Dermis blood vessel endothelial cell (primary cell): ENCODE measurements at places on chromosomes 6 and 20. TPM values are rescaled to one million over a fixed set of nuclear protein-coding genes. Genes with fewer than 3 reads are reported as not detected.
A peak's percentile ranks its signal among the peaks of the same experiment; 100 is the strongest.

RUNX2 gene
- under 0.01 and 0.05 TPM in 2 replicates for total RNA-seq

LZTS3 gene
- 6.1 and 8.2 TPM in 2 replicates for total RNA-seq

RIPOR3 gene
- 0.68 TPM in 1 of 2 replicates, not detected in the other for total RNA-seq

FLRT3 gene
- total RNA-seq: 0.51 and 1.3 TPM in 2 replicates

MCM9 gene
- 18.1 and 27.6 TPM in 2 replicates for total RNA-seq

RAB5IF gene
- 93.5 and 100 TPM in 2 replicates for total RNA-seq

AIF1 gene
- total RNA-seq: not detected in 2 replicates

SAMD5 gene
- total RNA-seq: 1.0 and 1.1 TPM in 2 replicates

APCDD1L gene
- total RNA-seq: 0.17 and 0.19 TPM in 2 replicates

- peak; percentile 73 for DNase-seq
Measured at GRCh38 chr6:27839626-27840475, 72.3 kb downstream of the OR2B2 start.

- DNase-seq: no peak
Measured at GRCh38 chr6:131642987-131643611, 6.0 kb downstream of the ENPP3 start.

- DNase-seq: no peak
Measured at GRCh38 chr20:8901237-8902025, 167.5 kb upstream of the PLCB4 start.

DNA sequence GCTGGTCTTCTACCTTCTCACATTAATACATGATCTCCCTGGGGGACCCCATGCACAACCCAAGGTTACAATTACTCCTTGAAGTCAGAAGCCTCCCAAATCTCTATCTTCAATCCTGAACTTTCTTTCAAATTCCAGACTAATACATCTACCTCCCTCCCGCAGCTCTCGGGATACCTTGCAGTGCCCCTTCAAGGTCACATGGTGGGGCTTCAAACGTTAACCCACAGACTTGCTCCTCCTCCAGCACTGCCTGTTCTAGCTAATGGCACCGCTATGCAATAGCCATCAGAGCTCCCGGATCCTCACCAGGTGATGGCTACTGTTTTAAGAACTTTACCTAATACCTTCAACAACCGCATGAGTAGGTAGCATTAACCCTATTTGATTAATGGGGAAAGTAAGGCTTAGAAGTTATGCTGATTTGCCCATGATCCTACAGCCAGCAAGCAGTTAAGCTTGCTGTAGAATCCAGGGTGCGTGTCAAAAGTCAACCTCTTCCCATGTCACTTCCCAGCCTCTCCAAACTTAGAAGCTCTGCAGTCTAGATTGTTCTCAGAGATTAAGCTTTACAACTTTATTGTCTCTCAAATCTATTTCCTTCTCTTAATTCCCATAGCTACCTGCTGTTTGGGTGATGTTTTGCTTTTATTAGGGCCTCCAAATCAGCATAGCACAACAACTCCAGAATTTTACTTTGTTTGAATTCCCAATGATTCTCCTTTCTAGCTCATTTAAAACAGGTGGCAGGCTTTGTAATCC, 44.7 kb downstream of the PLAGL1 start:
- DNase-seq: no peak

- DNase-seq: no peak
Measured at GRCh38 chr6:68710916-68711315, 75.8 kb downstream of the ADGRB3 start.

- DNase-seq: no peak
Measured at GRCh38 chr6:167748046-167748445, 78.7 kb upstream of the AFDN start.

DNA sequence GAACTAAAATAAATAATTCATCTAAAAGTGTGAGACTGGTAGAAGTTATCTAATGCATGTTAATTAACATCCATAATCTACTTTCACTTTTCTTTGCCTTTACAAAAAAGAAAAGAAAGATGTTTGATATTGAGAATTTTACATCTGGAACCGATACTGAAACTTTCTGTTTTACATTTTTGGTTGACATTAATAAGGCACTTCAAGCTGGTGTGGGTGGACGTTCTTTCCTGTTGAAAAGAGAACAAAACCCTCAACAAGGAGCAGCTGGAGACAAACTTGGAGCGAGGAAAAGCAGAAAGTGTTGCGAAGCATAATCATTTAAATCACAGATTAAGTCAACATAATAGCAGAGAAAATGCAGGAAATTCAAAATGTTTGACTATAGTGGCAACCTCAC, 575.2 kb upstream of the ADGRB3 start:
- no peak for DNase-seq

DNA sequence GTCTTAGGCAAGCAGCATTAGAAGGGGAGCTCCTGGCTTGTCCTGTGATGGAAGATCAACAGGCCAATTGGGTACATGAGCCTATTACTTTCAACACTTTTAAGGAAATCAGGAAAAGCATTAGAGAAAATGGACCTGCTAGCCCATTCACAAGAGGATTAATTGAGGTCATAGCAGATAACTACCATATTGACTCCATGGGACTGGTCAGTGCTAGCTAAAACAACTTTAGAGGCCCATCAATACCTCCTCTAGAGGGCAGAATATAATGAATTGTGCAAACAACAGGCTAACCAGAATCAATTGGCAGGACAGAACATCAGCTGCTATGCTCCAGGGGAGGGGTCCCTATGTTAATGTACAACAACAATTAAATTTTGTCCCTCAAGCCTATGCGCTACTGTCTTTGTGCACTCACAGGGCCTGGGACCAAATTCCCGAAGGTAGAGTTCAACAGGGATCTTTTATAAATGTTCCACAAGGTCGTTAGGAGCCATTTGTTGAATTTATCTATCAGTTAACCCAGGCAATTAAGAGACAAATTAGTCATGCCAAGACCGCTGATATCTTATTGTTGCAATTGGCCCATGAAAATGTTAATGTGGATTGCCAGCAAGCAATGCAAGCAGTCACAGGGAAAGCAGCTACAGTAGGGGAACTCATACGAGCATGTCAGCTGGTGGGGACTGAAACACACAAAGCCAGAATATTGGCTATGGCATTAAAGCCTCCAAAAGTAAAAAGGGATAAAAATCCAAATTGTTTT, 106.6 kb upstream of the BTN3A2 start:
- peak; percentile 38 for DNase-seq

DNA sequence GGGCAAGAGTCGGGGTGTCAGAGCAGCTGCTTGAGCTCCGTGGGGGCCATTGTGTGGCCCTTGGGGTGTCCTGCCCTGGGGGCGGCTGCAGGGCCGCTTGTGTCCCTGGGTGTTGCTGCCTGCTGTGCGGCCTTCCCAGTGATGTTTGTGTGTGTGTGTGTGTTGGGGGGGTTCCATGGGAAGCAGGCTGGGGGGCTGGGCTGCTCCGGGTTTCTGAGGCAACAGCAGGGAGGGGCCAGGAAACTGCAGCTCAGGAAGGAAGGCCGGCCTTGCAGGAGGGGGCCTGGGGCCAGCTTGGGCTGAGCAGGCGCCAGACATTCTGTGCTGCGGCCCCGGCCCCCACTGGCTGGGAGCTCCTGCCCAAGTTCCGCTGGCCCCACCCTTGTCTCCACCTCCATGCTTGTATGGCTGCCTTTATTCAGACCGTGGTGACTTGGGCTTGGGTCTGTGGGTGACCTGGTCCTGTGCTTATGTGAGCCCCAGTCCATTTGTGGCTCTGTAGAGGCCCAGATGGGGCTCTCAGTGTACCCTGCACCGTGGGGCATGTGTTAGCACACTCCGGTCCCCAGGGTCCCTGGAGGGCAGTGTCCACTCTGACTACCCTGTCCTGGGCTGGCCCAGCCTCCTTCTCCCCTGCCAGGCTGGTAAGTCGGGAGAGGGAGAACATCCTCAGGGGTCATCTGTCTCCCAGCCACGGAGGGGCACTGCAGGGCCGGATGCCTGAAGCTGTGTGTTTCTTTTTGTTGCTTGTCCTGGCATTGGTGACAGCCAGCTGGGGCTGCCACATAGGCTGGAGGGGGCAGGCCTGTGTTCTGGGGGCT, 4.6 kb upstream of the SOX18 start:
- peak; percentile 94 for DNase-seq

- no peak for DNase-seq
Measured at GRCh38 chr6:31851485-31851832, 11.2 kb downstream of the NEU1 start.

GRCh38 chr6:20173833-20174792, 38.2 kb downstream of the MBOAT1 start:
- DNase-seq: no peak

DNA sequence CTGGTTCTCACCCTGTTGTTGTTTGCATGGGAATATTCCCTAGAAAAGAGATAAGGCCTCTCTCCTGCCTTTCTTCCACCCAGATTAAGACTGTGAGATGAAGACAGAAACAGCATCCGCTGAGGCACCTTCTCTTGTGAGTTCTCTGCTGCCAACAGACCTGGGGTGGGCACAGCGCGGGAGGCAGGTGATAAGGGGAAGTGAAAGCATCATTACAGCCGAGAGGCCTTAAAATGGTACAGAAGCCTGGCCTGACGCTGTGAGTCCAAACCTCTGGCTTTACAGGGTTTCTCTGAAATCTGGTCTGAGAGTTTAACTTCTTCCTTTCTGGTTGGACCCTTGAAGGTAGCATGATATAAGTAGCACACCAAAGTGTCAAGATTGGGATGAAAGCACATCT, 21.0 kb upstream of the IYD start:
- DNase-seq: no peak

GRCh38 chr6:90460051-90460450, 126.8 kb downstream of the MAP3K7 start:
- no peak for DNase-seq

DNA sequence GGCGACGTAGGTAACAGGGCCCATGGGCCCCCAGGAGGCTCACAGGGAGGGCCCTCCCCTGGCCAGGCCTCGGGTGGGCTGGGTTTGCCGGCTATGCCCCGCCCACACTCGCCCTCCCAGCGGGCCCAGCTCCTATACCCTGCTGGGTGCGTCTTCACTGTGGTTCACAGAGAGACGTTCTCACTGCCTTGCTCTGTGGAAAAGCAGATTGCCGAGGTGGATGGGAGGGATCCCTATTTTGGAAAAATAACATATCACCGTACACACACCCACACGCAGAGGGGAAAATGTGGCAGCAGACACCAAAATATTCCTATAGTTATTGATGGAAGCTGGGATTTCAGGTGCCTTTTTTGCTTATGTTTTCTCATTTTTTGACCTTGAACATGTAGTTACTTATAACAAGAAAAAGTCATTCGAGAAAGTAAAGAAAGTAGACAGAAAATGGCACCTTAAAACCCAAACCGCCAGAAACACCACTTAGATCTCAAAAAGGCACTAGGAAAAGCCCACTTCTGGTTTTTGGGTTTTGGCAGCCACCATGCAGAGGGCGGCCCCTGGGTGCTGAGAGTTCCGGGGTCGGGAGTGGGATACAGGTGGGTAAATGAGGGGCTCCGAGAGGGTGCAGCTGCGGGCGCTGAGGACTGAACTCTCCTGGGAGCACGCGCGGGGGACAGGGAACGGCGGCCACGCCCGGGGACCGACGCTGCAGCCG, 49.4 kb downstream of the TMEM242 start:
- peak; percentile 38 for DNase-seq

DNA sequence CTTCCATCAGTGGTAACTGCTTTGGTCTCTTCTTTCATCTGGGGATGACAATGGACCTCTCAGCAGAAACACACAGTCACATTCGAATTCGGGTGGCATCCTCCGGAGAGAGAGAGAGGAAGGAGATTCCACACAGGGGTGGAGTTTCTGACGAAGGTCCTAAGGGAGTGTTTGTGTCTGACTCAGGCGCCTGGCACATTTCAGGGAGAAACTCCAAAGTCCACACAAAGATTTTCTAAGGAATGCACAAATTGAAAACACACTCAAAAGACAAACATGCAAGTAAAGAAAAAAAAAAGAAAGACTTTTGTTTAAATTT, 6.1 kb downstream of the EDN1 start:
- peak; percentile 53 for DNase-seq

- peak; percentile 56 for DNase-seq
Measured at GRCh38 chr20:32480371-32481241, 104.5 kb downstream of the NOL4L start.

- DNase-seq: no peak
Measured at GRCh38 chr20:10846766-10847165, 173.0 kb upstream of the JAG1 start.

- peak; percentile 66 for DNase-seq
Measured at GRCh38 chr6:125274935-125275334, 26.8 kb downstream of the HDDC2 start.

- DNase-seq: no peak
Measured at GRCh38 chr6:156839591-156840001, 62.4 kb downstream of the ARID1B start.
